ENCODE measurements at places on chromosomes 12 and 14. TPM values are rescaled to one million over a fixed set of nuclear protein-coding genes. Genes with fewer than 3 reads are reported as not detected.

RND1 gene
- total RNA-seq, result 2.0 TPM

MYF5 gene
- total RNA-seq, result not detected

RD3L gene
- not detected for total RNA-seq

ANKRD33 gene
- total RNA-seq, result not detected
